H9 (cell line): ENCODE measurements at places on chromosomes 1 and 21. TPM values are rescaled to one million over a fixed set of nuclear protein-coding genes. Genes with fewer than 3 reads are reported as not detected.

DMBX1 gene
- total RNA-seq, result 2.3 and 2.5 TPM in 2 replicates

- DNase-seq, result no peak
These were observed 219.3 kb downstream of the ST6GALNAC3 start for GRCh38 chr1:76293831-76294230.

DNA sequence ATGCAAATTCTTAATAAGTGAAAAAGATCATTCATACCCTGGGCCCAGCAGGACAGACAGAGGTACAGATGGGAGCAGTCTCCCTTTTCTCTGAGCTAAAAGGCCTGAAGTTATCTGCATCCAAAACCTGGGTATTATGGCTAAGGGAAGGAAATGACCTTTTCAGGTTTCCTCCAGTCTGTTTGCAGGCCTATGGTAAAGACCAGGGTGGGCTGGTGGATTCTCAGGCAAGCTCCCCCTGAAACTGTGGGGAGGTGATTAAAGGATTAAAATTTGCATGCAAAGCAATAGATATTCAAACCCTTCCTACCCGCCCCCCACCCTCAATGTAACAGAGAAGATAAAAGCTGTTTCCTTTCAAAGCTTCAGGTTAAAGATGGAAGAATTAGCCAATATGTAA lies 471.8 kb upstream of the RUNX1 start:
- no peak for DNase-seq

- no peak for DNase-seq
These were observed 46.9 kb downstream of the SLC45A1 start for GRCh38 chr1:8364528-8365442.

DNA sequence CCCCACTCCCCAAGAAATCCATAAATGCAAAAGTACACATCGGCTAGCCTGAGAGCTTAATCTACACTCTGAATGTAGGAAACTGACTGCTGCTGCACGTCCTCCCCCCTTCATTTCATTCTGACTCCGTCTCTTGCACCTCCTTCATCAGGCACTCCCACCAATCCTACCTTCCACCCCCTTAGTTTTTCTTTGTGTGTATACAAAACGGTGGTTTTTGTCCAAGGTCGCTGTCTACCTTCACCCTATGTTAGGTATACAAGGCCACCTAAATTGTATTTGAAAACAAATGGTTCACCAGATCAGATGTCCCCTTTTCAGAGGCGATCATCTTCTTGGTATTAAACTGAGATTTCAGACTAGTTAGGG lies 1.9 kb downstream of the WDR26 start:
- DNase-seq, result no peak
